Liver (tissue), 10 donors: ENCODE measurements at places on chromosomes 13 and 19. TPM values are rescaled to one million over a fixed set of nuclear protein-coding genes. Genes with fewer than 3 reads are reported as not detected.

DNA sequence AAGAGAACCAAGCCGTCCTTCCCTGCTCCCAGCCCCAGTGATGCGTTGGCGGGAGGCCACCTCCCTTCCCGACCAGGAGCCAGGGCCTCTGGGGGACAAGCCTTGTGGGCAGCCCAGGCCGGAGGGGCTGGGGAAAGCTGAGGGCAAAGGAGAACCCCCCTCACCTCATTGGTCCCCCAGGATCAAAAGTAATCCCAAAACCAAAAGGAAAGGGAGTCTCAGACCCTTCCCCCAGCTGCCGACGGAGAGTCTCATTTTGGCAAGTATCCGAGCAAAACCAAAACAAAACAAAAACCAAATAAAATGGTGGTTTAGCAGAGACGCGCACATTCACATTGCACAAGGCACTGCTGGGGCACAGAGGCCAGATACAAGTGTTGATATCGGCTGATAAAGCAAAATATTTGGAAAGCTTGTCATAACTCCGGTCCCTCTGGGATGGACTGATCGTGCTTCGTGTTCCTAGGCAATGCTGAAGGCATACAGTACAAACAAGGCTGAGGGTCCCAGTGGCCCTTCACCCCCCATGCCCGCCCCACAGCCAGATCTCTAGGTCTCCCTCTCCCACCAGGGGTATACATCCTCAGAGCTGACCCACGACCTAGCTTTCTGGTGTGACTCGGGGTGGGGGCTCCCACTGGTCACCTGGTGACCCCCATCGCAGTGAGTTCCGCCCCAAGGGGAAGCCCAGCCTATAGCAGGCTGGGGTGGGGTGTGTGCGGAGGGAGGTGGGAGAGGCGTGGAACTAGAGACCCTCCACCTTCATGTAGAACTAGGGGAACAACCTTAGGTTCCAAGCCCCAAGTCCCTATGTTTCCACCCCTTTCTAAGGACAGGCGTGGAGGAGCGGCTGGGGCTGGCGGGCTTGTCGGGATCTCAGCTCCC is 2.1 kb downstream of the CEBPA start:
- no peak for DNase-seq

GRCh38 chr19:798415-799075 is 1.3 kb downstream of the PTBP1 start:
- peak; percentile 72 for DNase-seq

DNA sequence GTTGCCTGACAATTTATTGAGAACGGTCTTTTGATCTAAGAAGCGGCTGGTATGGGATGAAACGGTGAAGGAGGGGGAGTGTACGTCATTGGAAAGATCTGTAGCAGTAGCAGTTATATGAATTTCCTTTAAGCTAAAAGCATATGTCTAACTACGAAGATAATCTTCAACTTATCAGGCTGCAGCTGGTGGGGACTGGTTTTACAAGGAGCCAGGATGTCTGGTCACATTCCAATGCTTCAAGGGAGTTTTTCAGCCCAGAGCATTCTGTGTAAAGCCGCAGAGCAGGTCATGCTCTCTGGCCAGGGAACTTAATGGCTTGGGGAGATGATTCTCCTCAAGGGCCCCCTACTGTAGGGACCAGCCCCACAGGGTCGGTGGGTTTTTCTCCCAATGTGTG is 29.2 kb downstream of the CLEC4M start:
- DNase-seq: no peak

DNA sequence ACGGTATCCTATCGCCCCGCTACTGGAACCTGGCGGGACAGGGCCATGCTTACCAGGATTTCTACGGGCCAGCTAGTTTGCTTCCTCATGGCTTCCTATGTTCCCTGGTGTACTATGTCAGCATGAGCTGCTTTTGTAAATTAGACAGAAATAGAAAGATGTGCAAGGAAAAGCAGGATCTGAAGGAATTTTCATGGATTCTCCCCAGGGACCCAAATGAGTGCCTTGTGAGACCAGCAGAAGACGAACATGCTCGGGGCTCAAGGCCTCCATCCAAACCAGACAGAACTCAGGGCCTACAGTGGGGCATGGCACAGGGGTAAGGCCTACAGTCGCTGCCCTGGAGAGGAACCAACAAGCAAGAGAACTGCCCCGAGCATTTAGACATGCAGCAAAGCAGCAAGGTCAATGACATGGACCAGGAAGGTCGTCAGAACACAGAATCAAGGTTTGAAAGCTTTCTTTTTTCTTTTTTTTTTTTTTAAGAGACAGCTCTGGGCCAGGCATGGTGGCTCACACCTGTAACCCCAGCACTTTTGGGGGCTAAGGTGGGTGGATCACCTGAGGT is 17.3 kb downstream of the EPS15L1 start:
- DNase-seq: no peak

The F10 gene
- 85.3 TPM for total RNA-seq

DNA sequence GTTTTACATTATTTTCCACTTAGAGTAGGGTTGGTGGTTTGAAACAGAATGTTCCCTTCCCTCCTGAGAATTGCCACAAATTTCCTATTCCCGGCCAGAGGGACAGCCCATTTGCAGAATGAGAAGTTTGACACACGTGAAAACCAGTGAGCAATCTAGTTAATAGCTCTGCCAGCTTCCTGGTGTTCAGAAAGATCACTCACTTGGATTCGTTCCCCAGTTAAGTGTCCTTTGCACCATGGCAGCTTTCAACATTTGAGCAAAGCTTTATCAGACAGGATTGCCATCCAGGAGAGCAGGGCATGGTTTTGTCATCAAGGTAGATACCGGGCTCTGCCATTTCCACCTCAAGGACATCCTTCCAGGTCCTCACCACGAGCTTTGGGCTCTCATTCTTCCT is 28.2 kb downstream of the RASL11A start:
- DNase-seq: no peak

The PLK5 gene
- total RNA-seq: not detected

DNA sequence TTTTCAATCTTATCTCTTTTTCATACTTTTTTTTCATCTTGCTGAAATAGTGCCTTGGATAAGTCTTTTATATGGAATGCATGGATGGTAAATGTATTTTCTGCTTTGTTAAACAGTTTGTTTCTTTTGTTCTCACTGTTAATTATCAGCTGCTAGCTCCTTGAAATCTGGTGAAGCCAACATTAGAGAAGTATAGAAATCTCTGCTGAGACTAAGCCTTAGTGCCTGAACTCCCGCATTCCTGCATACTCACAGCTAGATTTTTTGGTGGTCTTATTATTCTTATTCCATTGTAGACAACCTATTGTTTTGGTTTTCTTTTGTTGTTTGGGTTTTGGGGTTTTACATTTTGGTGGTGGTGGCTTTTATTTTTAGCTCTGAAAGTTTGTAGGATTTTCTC is 48.4 kb downstream of the DNAJC15 start:
- DNase-seq: no peak

DNA sequence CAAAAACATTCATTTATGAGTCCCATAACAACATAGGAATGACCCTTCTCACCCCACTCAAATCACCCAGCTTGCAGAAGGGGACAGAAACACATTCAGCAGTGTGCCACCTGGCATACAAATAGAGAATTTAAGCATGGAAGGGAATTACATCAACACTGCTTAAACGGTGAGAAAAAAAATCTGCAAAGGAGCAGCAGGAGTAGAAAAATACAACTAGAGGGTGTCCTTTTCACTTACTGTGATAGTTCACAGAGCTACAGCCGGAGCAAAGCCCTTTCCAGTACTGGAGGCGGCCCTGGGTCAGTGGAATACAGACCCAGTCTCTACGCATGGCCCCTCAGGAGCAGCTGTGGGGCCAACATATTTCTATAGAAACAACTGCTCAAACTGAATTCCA is 764.3 kb upstream of the ARGLU1 start:
- no peak for DNase-seq

- DNase-seq: peak; percentile 59
Observed at GRCh38 chr13:113219256-113219940, 10.0 kb downstream of the CUL4A start.

DNA sequence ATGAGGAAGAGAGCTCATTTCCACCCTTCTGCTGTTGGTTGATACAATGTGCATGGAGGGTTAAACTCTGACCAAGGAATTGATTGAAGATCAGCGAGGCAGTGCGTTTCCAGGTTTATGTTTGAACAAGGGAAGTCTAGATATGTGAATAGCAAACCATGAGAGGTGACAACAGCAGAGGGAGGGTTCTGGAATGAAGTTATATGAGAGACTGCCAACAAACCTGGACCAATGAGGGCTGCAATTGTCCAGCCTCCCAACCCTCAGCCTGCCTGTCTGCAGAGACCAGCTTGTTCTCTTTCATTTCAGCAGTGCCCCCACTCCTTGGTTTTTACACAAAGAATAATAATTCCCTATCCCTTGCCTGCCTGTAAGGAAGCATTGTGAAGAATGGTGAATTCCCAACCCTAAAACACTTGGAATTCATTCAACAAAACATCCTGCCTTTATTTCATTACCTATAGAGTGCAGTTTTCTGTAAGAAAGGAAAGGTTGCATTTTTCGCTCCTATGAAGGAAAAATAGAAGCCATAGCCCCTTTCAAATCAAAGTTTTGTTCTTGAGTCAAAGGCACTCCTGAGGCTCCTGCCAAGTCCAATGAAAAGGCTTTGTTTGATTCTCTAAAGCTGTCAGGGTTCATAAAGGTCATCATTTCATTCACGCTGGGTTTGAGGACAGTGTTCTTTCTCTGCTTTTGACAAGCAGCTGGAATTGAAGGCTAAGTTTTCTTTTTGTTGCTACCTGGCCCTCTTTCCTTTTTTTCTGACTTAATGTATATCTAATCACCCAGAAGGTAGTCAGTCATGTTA is 53.6 kb upstream of the ABCC4 start:
- peak; percentile 36 for DNase-seq

DNA sequence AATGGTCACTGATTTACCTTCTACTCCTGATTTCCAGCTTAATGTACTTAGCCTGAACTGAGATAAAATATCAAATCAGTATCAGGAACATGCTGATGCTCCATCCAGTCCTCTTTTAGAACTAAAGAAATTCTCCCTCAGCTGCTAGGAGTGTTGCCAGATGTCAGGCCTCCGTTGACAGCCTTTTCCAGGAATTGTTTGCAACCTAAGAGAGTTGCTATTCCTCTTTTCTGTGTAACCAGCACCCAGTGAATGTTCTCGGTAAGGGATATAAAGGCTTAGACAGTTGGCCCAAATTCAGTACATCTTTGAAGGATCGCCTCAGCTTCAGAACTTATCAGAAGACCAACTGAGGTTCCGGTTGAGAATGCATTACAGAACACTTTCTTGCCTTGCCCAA is 559.0 kb downstream of the PCDH17 start:
- DNase-seq: no peak

GRCh38 chr19:33133438-33134031 is 1.6 kb downstream of the WDR88 start:
- DNase-seq: no peak

GRCh38 chr19:17517898-17518297 is 6.4 kb downstream of the PGLS start:
- no peak for DNase-seq

DNA sequence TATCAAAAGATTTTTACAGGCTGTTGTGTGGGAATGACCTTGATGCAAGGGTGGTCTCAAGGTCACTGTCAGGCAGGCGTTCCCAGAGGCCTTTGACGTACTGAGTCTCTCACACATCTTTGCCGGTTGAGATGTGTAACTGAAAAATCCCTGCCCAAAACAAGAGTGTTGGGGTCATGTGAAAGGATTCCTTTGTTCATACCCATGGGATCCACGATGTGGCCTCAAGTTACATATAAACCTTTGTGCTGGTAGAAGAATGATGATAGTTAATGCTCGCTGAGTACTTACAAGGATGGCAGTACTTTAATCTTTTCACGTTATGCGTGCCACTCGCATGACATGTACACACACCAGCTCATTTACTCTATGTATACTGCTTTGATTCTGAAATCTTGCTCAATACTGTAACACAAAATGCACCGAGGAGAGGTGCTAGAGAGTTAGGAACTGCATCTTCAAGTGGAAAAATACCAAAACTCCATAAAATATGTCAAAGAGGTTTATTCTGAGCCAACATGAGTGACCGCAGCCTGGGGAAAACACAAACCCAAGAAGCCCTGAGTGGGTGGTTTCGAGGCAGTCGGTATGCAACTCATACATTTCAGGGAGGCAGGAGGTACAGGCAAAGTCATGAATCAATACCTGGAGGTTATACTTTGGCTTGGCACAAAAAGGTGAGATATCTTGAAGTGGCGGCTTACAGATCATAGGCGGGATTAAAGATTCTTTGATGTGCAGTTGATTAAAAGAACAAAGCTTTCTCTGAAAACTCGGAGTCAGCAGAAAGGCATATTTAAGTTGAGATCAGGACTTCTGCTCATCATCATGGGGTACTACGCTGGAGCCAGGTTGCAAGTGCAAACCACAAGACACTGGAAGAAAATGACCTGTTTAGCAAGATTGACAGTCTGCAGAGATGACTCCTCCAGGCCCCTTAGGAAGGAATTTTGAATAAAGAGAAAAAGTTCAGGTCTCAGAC is 87.4 kb upstream of the ARHGEF7 start:
- DNase-seq: no peak

GRCh38 chr13:21232196-21232595 is 55.7 kb downstream of the MRPL57 start:
- no peak for DNase-seq

DNA sequence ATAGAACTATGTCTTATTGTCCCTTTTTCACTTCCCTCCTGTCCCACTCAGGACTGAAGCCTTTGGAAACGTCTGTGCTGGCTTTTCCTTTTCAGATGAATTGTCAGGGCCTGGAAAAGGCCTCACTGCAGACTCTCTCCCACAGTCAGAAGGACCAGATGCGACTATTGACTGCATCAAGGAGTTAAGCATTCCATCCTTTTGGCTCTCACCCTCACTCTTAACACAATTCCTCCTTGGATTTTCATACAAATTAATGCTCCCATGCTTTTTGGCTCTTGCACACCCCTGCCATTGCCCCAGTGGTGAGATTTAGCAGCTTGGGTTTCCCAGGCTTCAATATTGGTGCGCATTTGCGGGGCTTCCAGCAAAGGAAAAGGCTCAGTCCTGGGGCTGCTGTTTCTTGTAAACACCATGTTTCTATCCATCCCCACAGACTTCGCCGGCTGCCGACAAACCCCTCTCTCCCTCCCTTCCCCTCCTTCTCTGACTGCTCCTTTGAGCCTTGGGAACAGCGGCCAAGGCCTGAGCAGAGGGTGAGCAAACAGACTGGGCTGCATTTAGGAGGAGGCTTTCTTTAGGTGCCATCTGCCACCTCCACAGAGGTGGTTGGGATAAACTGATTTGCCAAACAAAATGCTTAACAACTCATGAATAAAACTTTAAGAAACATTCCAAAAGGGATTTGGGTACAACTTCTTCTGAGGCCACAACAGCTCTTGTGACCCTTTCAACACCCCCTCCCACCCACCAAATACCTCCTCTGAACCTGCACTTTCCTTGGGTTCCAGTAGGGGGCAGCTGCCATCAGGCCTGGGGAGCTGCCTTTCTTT is 48.6 kb upstream of the PCDH8 start:
- no peak for DNase-seq

The MEIOSIN gene
- total RNA-seq: not detected

- DNase-seq: no peak
Observed at GRCh38 chr13:35557475-35557874, 81.0 kb upstream of the MAB21L1 start.

DNA sequence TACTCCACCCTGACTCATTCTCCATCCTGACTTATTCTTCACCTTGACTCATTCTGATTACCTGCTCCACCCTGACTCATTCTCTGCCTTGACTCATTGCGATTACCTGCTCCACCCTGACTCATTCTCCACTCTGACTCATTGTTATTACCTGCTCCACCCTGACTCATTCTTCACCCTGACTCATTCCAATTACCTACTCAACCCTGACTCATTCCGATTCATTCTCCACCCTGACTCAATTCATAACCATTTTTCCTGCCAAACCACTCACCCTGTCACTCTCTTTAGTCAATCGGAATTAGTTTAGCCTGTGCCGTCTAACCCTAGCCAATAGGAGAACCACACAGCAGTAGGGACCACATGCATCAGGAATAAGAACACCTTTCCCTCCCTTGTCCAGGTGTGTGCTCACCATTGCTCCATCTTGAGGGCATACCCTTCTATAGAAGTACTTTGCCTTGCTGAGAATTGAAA is 1227.4 kb upstream of the PCDH20 start:
- DNase-seq: no peak
